ENCODE measurements at places on chromosomes 16 and 17.

DNA sequence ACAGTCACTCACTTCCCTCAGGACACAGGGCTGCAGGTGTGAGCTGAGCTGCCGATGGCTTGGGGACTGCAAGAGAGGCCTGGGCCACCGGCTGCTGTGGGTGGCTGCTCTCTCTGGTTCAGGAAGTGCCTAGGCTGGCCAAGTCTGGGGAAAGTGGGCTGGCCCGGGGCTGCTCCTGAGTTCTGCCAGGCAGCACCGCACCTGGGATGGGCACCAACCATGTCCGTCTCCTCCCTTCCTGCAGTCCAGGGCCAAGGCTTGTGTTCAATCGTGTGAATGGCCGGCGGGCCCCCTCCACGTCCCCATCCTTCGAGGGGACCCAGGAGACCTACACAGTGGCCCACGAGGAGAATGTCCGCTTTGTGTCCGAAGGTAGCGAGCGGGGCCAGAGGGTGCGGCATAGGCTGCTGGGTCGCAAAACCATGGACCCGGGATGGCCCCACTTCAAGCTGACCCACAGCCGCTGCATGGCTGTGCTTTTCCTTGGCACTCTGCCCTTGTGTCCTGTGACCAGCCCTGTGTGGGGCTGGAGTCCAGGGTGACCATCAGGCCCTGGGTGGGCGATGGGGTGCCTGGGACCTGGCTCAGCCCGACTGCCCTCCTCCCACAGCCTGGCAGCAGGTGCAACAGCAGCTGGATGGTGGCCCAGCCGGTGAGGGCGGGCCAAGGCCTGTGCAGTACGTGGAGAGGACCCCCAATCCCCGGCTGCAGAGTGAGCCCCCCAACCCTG, 1.8 kb upstream of the WDR90 start:
- DNase-seq: no peak

DNA sequence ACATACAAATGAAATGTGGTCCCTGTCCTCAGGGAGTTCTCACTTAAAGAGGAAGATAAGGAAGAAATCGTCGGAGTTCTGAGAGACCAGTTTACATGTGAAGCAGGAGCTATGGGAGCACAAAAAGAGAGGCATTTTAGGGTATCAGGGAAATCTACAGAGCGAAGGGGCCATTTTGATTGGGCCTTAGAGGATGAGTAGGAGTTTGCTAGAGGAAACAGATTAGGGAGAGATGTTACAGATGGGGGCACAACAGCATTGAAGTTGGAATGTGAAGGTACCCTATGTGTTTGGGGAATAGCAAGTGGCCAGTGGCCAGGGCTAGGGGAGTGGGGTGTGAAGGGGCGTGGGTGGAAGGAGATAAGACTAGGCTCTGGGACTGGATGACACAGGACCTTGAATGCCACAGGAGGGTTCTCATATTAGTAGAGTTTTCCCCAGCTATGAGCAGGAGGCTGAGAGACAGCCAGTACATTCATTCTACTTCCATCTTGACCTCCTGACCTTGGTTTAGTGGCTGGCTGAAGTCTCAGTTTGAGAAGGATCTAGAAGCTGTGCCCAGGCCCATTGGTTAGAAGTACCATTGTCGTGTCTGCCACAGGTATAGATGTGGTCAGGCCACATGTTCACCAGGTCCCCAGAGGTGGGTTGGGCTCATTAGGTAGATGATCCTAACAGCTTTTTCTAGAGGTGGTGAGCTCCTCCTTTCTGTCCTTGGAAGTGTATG, 34.8 kb downstream of the CPNE2 start:
- DNase-seq: no peak

DNA sequence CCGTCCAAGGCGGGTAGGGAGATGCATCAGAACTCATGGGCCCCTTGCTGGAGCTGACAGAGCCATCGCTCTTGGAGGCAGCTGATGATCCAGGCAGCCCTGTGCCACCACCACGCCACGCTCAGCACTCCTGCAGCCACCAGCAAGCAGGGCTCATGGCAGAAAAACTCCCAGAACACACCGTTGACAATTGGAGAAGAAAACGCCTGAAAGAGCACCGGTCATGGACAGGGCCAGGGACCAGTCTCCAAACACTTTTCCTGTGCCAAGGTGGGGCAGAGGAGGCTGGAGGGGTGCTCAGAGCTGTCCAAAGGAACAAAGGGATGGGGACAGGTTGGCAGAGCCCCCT, 132.2 kb downstream of the FOXL1 start:
- no peak for DNase-seq

GRCh38 chr16:86048221-86048620, 149.3 kb downstream of the IRF8 start:
- DNase-seq: no peak

- no peak for DNase-seq
Measured at GRCh38 chr16:17836868-17837602, 366.3 kb upstream of the XYLT1 start.

DNA sequence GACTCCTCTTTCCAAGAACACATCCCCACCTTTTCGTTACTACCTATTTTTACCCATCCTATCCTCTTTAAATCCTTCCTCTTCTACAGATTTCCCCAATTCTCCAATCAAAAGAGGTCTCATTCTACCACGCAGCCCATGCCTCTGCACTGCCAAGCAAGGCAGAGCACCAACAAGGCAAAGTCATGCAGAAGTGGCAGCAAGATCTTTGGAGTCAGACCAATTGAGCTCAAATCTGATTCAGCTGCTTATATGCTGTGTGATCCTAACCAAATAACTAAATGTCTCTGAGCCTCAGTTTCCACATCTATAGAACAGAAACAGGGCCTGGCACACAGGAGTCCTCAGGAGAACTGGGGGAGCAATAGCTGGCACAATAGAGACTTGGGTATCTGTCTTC, 41.0 kb downstream of the TOM1L2 start:
- DNase-seq: no peak

DNA sequence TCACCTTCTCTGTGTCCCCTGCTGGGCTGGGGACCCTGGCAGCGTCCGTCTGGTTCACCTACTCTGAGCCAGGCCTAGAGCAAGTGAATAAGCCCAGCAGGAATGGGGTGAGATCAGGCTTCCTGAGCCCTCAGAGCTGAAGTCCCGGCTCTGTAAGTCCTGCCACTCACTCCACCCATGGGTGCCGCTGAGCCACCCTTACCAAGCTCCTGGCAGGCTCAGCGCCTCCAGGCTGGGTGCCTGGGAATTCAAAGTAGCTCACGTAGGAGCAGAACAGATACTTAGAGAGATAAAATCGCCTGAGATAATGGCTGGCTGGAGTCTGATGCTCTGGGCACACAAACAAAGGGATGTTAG, 9.8 kb upstream of the LASP1NB start:
- DNase-seq: no peak

DNA sequence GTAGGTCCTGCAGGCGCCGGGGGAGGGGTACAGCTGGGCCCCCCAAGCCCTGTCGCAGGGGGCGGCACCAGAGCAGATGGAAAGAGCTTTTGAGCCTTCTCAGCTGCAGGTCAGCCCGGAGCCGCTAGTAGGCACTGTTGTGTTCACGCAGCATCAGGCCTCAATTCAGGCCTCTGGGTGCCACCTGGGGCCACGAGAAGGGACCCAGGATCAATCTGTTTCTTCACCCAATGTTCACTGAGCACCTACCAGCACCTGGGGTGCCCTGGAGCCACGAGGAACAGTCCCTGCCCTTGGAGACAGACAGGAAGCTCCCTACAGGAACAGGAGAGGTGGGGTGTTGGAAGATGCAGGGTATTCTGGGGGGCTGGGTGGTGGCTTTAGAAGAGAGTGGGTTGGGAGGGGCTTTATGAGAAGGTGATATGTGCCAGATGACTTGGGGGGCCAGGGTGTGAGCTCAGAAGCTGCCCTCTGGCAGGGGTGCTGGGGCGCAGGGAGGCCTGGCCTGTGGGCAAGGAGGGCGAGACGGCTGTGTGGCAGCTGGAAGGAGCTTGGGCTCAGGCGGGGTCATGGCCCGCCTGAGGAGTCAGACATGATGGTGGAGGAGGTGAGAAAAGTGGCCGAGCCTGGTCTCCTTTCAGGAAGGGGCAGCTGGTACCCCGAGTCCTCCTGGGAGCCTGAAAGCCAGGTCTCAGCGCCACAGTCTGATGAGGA, 121.9 kb upstream of the GSE1 start:
- DNase-seq: no peak

- DNase-seq: no peak
Measured at GRCh38 chr17:32141258-32141657, 1.0 kb upstream of the RHOT1 start.

DNA sequence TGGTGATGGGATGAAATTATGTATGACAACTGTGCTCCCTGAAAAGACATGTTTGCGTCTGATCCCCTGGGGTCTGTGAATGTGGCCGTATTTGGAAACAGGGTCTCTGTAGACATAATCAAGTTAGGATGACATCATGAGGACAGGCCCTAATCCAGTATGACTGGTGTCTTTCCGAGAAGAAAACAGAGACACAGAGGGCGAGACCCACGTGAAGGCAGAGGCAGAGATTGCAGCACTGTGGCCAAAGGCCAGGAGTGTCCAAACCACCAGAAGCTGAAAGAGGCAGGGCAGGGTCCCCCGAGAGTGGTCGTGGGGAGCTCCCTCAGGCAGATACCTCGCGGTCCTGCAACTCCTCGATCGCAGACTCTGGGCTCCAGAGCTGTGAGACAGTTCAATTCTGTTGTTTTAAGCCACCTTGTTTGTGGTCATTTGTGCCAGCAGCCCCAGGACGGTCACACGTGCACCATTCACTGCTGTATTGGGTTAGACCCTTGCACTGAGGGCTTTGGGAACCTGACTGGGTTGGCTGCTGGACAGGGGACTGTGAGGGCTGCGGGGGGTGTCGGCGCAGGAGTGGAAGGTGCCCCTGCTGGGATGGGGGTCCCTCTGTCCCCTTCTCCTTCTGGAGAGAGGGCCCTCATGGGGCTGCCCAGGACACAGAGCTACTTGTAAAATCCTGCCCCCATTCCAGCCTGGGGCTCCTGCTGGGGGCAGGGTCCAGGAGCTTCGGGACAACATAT, 27.7 kb downstream of the METRNL start:
- DNase-seq: no peak
